ENCODE measurements at places on chromosomes 3 and 15. TPM values are rescaled to one million over a fixed set of nuclear protein-coding genes. Genes with fewer than 3 reads are reported as not detected.

DNA sequence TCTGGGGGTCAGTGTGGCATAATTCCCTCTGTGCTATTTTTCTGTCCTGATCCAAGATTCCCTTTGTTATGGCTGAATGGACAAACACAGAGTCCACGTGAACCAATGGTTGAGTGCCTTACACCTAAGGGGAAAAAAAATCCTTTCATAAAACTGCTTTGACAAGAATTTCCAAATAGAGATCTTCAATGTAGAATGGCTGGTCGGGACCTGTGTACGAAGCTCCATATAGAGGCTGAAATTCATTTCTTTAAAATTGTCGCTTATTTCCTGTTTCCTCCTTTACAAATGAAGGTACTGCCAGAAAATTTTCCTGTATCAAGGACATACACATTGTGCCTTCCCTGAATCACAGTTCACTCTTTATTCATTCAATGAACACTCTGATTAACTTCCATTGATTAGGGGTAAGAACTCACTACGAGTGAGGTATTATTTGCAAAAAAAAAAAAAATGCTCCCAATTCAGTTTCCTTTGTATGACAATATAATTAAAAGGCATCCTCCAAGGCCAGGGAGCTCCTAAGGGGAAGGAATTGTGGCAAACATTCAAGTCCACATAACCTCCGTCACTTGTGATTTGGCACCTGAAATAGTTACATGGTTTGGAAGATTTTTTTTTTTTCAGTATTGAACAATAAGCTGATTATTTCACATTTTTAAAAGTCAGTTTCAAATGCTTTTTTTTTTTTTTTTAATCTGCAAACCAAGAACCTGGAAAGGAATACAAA, 293.8 kb downstream of the MEX3B start:
- no peak for DNase-seq

GRCh38 chr3:42179110-42179725, 86.8 kb downstream of the CCK start:
- peak; percentile 87 for DNase-seq

GRCh38 chr3:152230370-152230769, 38.4 kb upstream of the MBNL1 start:
- no peak for DNase-seq

GRCh38 chr15:36507458-36507857, 72.0 kb upstream of the CDIN1 start:
- DNase-seq, result no peak

DNA sequence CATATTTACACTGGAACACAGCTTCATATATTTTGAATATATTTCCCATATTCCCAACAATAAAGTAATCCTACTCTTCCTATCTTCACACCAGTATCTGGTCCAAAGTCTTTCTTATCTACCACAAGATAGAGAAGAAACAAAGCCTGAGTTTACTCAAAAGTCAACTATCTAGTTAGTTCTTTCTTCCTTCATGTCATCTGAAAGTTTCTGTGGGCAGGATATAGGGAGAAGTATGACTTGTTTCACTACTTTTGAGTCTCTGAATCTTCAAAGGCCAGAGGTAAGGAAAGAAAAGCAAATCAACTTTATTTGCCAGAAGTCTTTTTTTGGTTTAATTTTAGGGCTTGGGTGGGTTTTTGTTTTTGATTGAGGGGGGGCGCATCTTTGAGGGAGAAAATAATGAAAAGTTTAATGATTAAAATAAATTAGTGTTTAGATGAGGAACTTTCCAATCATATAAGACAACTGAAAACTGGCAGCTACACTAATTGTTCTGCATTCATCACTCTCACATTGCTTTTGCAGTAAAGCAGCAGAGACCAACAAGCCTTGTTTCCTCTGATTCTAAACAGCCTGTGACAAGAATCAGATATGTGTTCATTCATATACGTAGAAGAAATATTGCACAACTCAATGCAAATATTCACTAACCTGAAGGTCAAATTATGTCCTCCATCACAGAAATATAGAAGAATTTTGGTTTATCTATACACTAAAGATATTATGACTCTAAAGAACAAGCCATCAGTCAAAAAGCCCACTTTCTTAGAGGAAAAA, 421.4 kb downstream of the SHQ1 start:
- no peak for DNase-seq

DNA sequence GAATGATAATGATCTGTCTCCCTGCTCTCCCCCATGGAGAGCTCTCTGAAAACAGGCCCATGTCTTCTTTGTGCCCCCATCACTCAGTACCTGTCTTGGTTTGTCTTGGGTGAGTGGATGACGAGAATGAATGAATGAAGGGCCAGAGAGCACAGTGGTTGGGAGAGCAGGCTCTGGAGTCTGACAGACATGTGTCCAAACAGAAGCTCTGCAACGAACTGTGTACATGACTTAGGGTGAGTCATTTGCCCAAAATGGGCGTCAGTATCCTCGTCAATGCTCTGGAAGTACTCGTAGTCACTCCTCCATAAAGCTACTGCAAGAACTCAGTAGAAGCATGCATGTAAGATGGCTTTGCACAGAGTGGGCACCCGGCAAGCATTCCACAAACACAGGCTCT, 170.2 kb upstream of the TLE3 start:
- no peak for DNase-seq

GRCh38 chr3:119405315-119405714, 58.1 kb downstream of the TMEM39A start:
- DNase-seq, result no peak

GRCh38 chr3:197155046-197155445, 125.4 kb upstream of the MELTF start:
- DNase-seq, result no peak

DNA sequence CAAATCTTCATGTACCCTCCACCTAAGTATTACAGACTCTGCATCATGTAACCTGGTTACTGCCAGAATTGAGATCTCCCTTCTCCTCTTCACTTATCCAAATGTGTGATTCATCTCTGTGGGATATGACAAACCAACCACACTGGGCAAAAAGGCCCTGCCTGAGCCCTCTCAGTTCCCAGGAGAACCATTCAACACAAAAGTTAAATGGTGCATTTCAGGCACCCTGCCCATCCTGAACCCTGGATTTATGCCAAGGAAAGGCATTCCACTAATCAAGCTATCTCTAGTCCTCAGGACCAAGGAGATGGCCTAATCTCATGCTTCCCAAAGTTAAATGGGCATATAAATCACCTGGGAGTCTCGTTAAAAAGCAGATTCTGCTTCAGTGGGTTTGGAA, 108.5 kb downstream of the TNIK start:
- DNase-seq, result peak; percentile 96

DNA sequence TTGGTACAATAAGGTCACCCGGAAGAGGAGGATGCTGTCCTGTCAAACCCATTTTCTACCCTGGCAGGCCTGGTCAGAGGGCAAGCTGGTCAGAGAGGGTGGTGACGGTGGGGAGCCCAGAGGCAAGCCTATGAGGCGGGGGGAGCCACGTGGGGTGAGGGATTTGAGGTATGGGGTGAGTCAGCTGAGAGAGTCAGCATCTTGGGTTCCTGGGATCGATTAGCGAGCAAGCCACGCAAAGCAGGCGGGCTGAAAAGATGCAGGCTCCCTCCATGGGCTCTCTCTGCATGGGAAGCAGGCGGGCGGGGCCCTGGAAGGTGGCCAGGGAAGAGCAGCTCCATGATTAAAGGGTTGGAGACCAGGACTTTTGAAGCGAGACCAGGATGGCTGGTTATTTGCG, 48.1 kb downstream of the MAGEF1 start:
- DNase-seq, result peak; percentile 6

DNA sequence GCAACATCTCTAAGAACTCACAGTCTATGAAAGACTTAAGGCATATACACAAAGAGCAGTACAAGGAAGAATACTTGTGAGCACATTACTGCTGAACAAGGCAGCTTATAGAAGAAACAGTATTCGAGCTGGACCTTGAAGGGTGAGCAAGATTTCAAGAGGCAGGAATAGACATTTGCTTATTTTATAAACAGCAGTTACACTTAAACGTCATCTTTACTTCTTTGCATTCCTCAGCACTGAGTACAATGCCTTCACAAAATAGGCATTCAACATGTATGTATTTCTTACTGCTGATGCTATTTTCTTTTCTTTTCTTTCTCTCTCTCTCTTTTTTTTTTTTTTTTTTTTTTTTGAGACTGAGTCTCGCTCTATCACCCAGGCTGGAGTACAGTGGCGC, 205.8 kb downstream of the ZIC4 start:
- DNase-seq, result peak; percentile 36

GRCh38 chr3:195160257-195160898, 110.6 kb downstream of the XXYLT1 start:
- DNase-seq, result peak; percentile 50

- peak; percentile 88 for DNase-seq
These were observed 806.6 kb downstream of the SQOR start for GRCh38 chr15:46441294-46442062.

DNA sequence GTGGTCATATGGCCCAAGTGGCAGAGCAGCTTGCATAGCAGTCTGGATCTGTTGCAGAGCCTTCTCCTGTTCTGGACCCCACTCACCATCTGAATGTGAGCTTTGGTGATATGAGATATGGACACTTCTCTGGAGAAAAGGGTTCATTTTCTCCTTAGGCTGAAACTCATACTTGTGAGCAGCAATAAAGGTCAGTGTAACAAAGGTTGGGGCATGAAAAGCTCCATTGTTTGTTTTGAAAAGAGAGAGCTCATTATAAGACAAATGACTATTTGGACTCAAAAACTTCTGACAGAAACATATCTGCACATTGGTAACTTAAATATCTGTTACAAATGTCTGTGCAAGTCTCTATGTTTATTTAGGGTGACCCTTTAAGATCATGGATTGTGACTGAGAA, 517.3 kb downstream of the MFSD1 start:
- DNase-seq, result no peak

- DNase-seq, result no peak
These were observed 27.1 kb downstream of the CCNB2 start for GRCh38 chr15:59131969-59132562.

DNA sequence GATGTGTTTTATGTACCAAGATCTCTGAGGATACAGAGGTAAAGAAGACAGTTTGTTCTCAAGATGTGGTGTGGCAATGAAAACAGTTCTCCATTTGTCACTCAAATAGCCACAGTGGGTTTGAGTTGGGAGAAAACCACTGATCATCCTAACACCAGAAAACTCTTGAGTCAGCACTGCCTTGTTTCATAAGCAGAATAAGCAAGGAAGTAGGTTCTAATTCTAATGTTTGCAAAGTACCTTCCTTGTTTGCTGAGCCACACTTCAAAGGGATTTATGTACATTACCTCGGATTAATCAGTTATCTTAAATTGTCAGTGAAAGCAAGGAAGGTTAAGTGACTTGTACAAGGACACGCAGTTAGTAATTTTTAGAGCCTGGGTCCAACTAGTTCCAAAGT, 107.8 kb upstream of the BOC start:
- no peak for DNase-seq

GRCh38 chr3:179943117-179943880, 93.4 kb downstream of the PEX5L start:
- DNase-seq, result no peak

- DNase-seq, result no peak
These were observed 20.0 kb downstream of the BCHE start for GRCh38 chr3:165817160-165817709.

- DNase-seq, result no peak
These were observed 139.1 kb downstream of the NSMCE3 start for GRCh38 chr15:29130476-29130875.

GRCh38 chr3:9310043-9310442, 52.8 kb upstream of the THUMPD3 start:
- no peak for DNase-seq

GRCh38 chr3:85678713-85679112, 719.9 kb downstream of the CADM2 start:
- no peak for DNase-seq

Gene EXD1
- not detected for total RNA-seq

Gene COL6A5
- not detected for total RNA-seq

Gene MNS1
- 1.1 TPM for total RNA-seq

Gene KBTBD13
- total RNA-seq, result not detected

Gene PAQR5
- 1.4 TPM for total RNA-seq

Gene GOLGA8J
- total RNA-seq, result not detected

Gene RYR3
- not detected for total RNA-seq

Gene GATA2
- total RNA-seq, result 77.4 TPM

Gene C3orf20
- not detected for total RNA-seq

Gene FGF12
- not detected for total RNA-seq

Data from HFFc6 (cell line).